ENCODE measurements at places on chromosomes 13 and 19.

- no peak for DNase-seq
Observed at GRCh38 chr13:56861476-56861875, 279.2 kb upstream of the PRR20A start.

- DNase-seq, result no peak
Observed at GRCh38 chr19:6610934-6611852, 20.2 kb upstream of the CD70 start.

GRCh38 chr13:31154939-31155338 lies 6.8 kb downstream of the HSPH1 start:
- no peak for DNase-seq

DNA sequence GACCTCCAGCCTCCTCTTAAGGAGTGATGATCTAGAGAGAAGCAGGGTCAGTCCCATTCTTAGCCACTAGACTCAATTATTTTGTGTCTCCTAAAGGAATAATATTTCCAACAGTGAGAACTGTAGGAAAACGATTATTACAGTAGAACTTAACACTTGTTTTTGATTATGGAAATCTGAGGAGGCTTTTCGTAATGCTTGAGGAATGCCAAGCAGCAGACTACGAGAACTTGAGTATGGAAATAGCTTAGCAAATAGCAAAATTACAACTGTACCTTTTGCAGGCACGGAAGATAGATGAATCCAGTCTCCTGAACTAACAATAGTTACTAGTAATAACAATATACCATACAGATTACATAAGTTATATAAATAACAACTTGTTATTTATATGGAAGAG lies 12.2 kb downstream of the BRD4 start:
- no peak for DNase-seq

GRCh38 chr13:29570051-29570654 lies 25.3 kb downstream of the SLC7A1 start:
- DNase-seq, result no peak

- no peak for DNase-seq
Observed at GRCh38 chr19:50818859-50819472, 4.6 kb downstream of the KLK1 start.

DNA sequence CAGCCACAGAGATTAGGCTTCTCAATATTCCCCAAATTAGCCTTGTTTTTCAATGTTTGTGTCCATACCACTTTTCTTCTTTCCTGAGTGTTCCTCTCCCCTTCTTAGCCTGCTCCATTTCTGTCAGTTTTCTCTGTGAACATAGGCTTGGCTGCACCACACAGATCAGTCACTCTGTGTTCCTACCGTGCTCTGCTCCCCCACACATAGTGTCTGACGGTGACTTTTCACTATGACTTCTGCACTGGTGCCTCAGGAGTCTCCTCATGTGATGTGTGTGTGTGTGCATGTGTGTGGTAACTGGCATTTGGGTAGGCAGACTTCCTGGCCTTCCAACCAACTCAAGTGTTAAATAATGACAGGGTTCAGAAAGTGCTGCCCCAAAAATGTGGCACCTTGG lies 47.9 kb upstream of the MYCBP2 start:
- peak; percentile 28 for DNase-seq

GRCh38 chr13:83796364-83796763 lies 85.9 kb downstream of the SLITRK1 start:
- DNase-seq, result no peak

DNA sequence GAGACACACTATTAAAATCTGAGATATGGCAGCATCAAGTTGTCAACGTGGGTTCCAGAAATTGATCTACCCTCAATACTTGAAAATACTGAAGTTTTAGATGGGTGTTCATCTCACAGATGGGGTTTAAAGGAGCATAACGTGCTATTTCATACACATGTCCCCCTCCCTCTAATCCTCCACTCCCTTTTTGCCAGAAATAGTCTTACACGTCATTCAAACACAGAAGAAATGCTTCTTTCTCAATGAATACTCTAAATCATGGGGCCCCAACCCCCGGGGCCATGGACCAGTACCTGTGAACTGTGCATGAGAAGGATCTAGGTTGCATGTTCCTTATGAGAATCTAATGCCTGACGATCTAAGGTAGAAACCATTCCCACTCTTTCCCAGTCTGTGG lies 19.6 kb downstream of the KLF12 start:
- DNase-seq, result no peak

GRCh38 chr13:48159826-48160225 lies 64.9 kb upstream of the MED4 start:
- DNase-seq, result no peak

- no peak for DNase-seq
Observed at GRCh38 chr13:39450176-39450575, 152.8 kb downstream of the LHFPL6 start.

GRCh38 chr19:4596033-4596904 lies 36.8 kb upstream of the SEMA6B start:
- DNase-seq, result no peak

- no peak for DNase-seq
Observed at GRCh38 chr13:78700121-78700910, 41.4 kb upstream of the OBI1 start.

GRCh38 chr13:59931621-59932020 lies 232.1 kb downstream of the DIAPH3 start:
- DNase-seq, result no peak

DNA sequence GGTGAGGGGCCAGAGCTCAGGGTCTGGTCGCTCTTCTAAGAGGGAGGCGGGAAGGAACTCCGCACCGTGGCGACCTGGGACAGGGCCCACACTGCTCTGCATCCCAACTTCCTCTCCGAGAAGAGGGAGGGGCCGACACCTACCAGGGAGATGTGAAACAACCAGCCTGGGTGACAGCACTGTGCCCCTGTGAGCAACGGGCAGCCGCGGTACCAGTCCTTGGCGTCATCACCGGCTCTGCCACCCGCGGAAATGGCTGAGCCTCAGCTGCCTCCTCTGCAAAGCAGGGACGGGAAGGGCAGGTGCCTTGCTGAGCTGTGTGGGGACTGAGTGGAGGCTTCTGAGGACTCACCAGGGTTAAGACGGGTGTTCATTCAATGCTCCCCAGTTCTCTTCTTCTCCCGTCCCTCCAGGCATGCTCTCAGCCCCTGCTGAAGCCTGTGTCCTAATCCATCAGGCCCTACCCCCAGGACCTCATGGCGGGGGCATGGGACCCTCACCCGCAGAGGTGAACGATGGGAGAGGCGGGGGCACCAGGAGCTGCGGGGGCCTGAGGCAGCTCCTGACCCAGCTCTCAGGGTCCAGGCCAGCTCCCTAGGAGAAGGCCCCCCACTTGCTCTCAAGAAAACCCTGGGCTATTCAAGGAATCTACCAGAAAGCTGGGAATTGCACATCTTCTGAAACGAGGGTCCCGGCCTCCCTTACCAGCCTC lies 9.3 kb downstream of the ZNF787 start:
- DNase-seq, result peak; percentile 95

DNA sequence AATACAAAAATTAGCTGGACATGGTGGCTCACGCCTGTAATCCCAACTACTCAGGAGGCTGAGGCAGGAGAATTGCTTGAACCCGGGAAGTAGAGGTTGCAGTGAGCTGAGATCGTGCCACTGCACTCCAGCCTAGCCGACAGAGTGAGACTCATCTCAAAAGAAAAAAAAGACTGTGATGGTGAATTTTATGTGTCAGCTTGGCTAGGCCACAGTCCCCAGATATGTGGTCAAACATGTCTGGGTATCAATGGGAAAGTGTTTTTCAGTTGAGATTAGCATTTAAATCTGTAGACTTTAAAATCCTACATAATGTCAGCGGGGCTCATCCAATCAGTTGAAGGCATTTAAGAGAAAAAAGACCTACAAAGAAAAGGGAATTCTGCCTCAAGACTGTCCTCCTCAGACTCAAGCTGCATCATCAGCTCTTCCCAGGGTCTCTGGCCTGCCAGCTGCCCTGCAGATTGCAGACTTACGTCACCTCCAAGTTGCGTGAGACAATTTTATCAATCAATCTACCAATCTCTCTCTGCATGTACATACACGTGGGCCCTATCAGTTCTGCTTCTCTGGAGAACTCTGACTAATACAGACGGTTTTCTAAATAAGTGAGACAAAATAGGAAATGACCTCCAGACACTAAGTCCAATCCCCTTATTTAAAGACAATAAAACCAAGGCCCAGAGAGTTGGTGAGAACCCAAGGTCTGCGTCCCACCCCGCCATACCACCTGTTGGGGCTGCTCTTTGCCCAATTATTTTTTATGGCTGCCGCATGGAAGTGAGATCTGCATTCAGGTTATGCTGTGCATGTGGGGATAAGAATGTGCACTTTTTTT lies 99.2 kb downstream of the ABCC4 start:
- peak; percentile 31 for DNase-seq

GRCh38 chr13:52921194-52921593 lies 72.8 kb upstream of the PCDH8 start:
- peak; percentile 39 for DNase-seq

DNA sequence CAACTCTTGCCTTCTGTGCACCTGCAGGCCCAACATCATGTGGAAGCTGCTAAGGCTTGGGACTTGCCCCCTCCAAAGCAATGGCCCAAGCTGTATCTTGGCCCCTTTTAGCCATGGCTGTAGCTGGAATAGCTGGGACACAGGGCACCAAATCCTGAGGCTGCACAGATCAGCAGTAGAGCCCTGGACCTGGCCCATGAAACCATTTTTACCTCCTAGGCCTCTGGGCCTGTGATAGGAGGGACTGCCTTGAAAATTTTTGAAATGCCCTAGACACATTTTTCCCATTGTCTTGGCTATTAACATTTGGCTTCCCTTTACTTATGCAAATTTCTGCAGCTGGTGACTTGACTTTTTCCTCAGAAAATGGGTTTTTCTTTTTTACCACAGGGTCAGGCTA lies 68.7 kb downstream of the ING1 start:
- DNase-seq, result no peak

- no peak for DNase-seq
Observed at GRCh38 chr13:92823059-92823458, 403.5 kb upstream of the GPC6 start.

DNA sequence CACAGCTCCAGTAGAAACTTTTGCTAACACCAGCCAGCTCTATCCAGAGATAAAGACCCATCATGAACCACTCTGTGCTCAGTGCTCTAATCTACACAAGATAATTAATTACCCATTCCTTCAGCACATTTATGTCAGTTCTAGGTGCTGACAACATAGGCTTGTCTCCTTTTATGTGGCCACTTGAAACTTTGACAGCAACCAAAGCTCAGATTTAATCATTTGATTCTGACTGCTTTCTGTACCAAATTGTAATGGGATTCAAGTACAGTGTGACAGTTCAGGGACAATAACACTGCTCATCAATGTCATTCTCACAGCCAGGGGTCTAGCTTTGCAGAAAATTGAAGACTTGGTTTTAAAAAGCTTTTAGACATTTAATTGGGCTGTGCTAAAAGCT lies 266.6 kb downstream of the KCTD12 start:
- DNase-seq, result no peak

DNA sequence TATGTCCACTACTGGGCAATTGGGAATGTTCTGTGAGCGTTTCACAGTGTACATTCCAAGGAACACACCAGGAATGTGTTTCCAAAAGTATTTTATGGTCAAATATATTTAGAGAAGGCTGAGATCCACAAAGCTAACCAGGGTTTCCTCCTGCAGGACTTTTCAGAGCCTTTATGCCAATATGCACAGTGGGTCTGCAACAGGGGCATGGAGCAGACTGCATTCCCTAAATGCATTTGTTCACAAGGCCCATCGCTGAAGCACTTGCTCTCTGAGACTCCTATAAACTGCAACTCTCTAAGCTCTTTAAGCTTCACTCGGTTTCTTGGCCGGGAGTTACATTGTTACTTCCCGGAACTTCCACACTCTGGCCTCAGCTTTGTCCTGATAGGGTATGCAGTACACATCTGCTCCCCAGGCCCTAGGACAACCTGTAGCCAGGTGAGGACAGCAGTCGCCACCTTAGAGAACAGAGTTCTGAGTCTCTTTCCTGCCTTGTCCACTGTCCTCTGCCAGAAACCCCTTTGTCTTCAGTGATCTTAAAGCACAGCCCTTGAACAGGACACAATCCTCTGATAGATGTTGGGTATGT lies 33.5 kb downstream of the FBN3 start:
- DNase-seq, result no peak

DNA sequence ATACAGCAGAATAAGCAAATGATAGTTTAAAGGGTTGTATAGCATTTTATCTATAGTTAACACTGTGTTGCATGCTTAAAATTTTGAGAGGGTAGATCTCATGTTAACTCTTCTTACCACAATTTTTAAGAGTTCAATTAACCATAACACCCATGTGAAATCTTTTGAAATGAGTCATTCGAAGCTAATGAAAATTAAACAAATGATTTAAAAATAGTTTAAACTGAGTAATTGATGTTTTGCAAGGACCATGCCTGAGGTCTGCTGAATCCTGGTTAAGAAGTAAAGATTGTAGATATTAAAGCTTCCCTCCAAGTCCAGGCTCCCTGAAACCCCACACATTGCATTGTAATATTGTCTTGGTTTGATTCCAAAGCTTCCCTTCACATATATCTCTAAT lies 176.7 kb upstream of the RNF113B start:
- DNase-seq, result no peak

DNA sequence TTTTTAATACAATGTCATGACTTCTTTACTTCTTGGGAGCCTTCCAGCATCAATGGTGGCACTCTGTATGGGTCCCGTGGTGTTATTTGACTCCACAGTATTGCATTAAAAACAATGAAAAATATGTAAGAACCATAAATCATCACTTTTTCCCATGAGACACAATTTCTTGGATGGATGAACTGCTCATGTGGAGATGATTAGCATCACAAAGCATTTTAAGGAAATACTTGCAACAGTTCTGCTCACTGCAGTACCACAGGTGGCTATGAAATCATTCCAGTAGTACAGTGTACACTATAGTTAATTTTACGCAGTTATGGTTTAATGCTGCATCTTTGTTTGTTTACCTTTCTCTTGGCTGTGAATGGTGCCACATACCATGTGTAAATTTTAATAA lies 37.2 kb upstream of the C1QTNF9B start:
- DNase-seq, result no peak

DNA sequence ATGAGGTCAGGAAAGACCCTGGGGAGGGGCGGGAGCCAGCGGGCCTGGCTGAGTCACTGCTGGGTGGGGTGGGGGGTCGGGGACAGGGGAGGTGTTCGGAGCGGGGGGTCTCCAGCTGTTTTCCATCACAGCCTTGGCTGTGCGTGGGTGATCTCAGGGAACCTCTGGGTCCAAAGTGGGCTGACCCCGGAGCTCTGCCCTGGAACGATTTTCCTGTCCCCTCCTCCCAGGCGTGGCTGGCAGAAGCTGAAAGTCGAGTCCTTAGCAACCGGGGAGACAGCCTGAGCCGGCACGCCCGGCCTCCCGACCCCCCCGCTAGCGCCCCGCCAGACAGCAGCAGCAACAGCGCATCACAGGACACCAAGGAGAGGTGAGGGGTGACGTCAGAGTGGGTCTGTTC lies 10.6 kb downstream of the TRIP10 start:
- DNase-seq, result no peak

Measured in HL-60 (cell line).